ENCODE measurements at places on chromosomes 3 and 15. TPM values are rescaled to one million over a fixed set of nuclear protein-coding genes. Genes with fewer than 3 reads are reported as not detected.

Gene WDR93
- not detected for polyA plus RNA-seq

Gene DHFR2
- polyA plus RNA-seq, result 0.35 TPM

Gene ADAMTS17
- 0.03 TPM for polyA plus RNA-seq

DNA sequence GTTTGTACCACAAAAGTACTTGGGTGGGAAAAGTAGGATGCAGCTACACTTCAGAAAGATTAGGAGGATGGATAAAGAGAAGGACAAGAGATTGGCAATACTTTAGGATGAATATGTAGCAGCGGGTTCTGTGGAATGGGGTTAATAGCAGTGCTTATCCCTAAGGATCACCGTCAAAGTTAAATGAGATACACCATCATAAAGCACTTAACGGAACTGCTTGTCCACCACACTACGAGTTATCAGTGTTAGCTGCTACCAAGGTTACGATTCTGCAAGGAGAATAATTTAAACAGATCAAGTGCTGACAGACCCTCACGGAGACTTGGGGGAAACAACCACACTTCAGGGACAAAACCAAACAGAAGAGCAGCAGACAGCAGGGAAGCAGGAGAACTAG is 963 bp downstream of the SHQ1 start:
- no peaks in the 10 kb centered on the region for H3K36me3 ChIP-seq
- peaks cover 21% of the 10 kb centered on the region for H3K4me1 ChIP-seq
- DNase-seq, result no peak
- no peaks in the 10 kb centered on the region for H3K27me3 ChIP-seq

DNA sequence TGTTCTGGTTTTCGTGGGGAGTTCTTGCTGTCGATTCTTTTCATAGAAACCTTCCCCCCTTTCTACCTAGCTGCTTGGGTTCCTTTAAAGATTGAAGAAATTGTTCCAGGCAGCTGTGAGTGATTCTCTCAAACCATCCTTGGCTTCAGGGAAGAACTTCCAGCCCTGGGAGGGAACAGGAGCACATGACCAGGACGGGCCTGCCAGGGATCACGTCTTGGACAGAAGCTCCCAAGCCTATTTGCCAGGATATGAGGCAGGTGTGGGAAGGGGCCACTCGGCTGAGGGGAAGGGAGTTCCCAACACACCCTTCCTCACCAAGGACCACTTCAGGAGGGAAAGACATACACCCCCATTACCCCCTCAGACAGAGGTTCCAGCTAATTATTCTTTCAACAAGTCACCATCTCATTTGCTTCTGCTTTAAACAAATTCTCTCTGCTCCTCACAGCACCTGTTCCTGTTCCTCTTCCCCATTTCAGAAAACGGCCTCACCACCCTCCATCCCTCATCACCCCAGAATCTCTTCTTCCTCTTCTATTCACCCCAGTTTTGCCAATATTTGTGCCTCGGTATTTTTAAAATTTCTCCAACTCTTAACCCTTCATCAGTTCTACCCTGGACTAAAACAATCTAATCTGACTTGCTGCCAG is 62.5 kb downstream of the WHAMM start:
- H3K27ac ChIP-seq, result no peak overlapping the region
- H3K4me1 ChIP-seq, result peaks cover 20% of the 10 kb centered on the region
- no peaks in the 10 kb centered on the region for H3K27me3 ChIP-seq
- no peaks in the 10 kb centered on the region for H3K36me3 ChIP-seq
- DNase-seq, result peak; percentile 7

- H3K27ac ChIP-seq, result no peak overlapping the region
- no peaks in the 10 kb centered on the region for H3K36me3 ChIP-seq
- H3K4me1 ChIP-seq, result no peaks in the 10 kb centered on the region
- no peak for DNase-seq
- H3K27me3 ChIP-seq, result no peaks in the 10 kb centered on the region
These were observed 888.0 kb downstream of the NTRK3 start for GRCh38 chr15:87368511-87368910.

DNA sequence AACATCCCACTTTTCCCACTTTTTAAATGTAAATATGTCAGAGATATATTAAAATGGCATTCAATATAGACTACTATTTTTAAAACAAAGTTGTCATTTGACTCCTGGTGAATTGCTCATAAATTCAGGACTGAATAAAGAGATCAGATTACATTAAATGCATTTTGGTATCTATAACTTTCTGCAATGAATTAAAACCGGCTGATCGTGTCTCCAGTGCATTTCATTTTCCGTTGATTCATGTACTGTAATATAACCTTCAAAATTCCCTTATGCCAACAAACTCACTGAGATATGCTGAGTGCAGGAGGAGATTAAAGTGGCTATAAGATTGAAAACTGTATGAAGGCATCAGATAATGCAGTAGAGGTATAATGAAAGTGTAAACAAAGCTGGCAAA is 361.1 kb upstream of the CDIN1 start:
- no peaks in the 10 kb centered on the region for H3K27me3 ChIP-seq
- H3K4me1 ChIP-seq, result no peaks in the 10 kb centered on the region
- H3K36me3 ChIP-seq, result no peaks in the 10 kb centered on the region
- DNase-seq, result no peak

DNA sequence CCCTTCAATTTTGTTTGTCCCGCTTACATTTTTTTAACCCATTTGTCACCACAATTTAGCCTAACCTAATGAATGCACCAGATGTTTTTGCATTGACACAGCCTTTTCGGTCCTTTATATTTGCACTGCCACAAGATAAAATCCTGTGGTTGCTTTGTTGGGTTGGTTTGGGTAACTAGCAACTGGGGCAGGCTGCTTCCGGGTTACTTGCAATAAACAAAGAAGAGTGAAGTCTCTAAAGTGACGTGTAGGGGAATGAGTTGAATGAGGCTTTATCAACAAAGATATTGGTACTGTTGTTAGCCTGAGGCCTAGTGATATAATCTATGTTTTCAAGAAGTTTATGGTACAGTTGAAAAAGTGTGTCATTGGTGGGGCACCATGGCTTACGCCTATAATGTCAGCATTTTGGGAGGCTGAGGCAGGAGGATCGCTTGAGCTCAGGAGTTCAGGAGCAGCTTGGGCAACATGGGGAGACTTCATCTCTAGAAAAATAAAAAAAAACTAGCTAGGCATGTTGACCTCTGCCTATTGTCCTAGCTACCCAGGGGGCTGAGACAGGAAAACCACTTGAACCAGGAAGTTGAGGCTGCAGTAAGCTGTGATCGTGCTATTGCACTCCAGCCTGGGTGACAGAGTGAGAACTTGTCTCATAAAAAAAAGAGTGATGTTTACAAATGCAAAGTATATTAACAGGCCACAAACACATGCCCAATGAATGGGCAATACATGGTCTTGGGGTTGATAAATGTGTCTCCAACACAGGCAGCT is 121.8 kb downstream of the OXSM start:
- no peak for DNase-seq
- H3K4me1 ChIP-seq, result no peaks in the 10 kb centered on the region
- H3K27ac ChIP-seq, result no peak overlapping the region
- H3K27me3 ChIP-seq, result no peaks in the 10 kb centered on the region
- no peak overlapping the region for H3K4me3 ChIP-seq

DNA sequence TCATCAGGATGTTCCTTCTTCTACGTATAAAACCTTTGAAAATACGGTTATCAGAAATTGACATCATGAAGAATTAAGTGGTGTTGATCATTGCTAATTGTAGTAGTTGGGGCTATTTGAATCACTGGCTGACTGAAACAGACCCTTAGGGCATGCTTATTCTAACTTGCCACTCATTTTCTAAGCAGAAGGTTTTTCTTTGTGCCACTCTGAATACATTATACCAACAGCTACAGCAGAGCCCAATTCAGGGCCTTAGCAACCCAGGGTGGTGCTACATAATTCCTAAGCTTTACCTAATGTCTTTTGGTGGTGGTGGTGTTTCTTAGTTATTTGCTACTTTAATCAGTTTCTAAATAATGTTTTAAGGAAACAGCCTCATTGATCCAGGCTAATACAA is 524.2 kb downstream of the NLGN1 start:
- no peak for DNase-seq
- no peak overlapping the region for H3K4me3 ChIP-seq
- H3K36me3 ChIP-seq, result no peaks in the 10 kb centered on the region
- H3K4me1 ChIP-seq, result no peaks in the 10 kb centered on the region
- no peak overlapping the region for H3K27ac ChIP-seq

DNA sequence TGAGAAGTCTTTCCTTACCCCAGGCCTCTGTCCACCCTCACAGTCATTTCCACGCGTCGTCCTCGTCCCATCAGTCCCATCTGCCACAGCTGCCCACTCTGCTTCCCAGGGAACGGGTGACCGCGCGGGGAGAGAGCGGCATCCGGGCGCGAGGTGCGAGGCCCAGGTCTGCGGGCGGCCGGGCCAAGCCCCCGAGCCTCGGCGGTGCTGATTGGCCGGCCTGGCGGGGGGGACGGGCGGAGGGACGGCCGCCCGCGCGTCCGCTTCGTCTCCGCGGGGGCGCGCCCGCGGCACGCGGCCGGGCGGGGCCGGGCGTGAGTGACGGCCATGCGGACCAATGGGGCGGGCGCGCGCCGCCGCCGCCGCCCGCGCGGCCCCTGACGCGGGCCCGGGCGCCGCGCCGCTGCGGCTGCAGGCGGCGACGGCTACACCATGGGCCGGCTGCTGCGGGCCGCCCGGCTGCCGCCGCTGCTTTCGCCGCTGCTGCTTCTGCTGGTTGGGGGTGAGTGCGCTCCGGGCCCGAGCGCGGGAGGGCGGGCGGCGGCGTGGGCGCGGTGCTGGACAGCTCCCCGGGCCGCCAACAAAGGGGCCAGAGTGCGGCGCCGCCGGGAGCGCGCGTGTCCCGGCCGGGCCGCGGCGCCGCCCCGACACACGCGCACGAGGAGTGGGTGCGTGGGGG is at the start of gene PODXL2:
PODXL2 (plus strand) TSS at position 398 of the 679 bp plus-strand sequence; CDS start at position 433, 35 bp downstream.
- H3K27me3 ChIP-seq, result peaks cover 32% of the 10 kb centered on the region
- H3K4me3 ChIP-seq, result peak within 1 kb of the TSS; percentile 21
- no peak within 1 kb of the TSS for H3K27ac ChIP-seq

GRCh38 chr15:45728641-45729040 is 93.8 kb downstream of the SQOR start:
- no peaks in the 10 kb centered on the region for H3K27me3 ChIP-seq
- no peaks in the 10 kb centered on the region for H3K4me1 ChIP-seq
- no peak for DNase-seq
- H3K36me3 ChIP-seq, result no peaks in the 10 kb centered on the region
- H3K27ac ChIP-seq, result no peak overlapping the region
